Stimulated activated CD4-positive, alpha-beta T cell treated with anti-CD3 and anti-CD28 coated beads, Interleukin-1b, Interleukin-23, amount 100 ng/mL, for 4 hours (primary cell): ENCODE measurements at places on chromosomes 1 and 21.
A peak's percentile ranks its signal among the peaks of the same experiment; 100 is the strongest.

DNA sequence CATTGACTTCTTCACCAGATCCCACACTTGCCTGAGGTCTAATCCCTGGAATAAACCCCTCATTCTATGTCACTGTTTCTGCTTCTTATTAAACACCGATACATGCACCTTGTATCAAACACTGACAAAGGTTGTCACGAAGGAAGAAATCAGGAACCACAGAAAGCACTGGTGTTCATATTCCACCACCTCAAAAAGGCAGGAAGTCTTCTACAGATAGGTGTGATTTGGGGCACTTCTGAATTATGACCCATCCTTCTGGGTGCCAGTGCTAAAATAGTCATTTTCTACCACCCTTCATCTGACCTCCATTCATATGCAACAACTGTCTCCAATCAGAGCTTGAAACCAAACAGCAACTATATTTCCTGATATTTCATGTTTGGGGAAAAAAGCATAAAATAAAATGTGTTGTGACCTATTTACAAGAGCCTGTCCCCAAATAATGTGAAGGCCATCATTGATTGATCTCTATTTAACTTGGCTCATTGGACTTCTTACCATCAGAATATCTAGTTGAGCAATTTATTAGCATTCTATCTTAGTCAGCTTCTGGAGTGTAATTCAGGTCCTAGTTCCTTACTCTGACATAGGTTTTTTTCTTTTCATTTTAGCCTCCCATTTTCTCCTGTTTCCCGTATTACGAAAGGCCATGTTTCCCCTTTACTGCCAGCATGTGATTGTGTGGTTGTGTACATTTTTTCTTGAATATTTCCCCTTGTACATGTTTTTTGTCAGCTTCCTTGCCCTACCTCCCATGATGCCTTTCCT, 43.1 kb downstream of the DUSP10 start:
- DNase-seq = no peak

DNA sequence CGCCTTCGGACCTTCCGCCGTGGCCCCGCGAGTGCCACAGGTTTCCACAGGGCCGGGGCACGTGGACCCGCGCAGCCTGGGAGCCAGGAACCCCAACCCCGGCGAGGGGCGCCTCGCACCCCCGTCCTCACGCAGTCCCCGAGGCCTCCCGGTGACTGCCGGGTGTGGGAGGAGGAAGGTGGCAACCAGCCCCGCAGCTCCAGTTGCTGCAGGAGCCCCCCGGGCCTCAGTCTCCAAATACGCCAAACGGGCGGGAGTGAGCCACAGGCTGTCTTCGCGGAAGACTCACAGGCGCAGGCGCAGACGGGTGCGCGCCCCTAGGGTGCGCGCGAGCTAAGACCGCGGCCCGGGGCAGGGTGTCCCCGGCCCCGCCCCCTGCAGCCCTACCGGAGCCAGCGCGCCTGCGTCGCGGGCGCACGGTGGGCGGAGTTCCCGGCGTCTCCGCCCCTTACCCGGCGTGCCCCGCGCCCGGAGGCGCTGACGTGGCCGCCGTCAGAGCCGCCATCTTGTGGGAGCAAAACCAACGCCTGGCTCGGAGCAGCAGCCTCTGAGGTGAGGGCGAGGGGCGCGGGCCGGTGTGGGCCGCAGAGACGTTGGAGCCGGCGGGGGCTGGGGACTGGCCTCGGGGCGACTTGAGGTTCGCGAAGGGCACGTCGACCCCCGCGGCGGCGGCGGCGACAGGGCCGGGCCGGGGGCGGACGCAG, at the start of gene ARF1:
Gene ARF1 (plus strand): TSS at position 495 of the 704 bp plus-strand sequence. CDS start 14,407 bp downstream, outside the sequence.
- DNase-seq = peak; percentile 93

GRCh38 chr1:71785450-71785849, 496.9 kb downstream of the NEGR1 start:
- no peak for DNase-seq

GRCh38 chr1:81617308-81617967, 183.3 kb upstream of the ADGRL2 start:
- no peak for DNase-seq

DNA sequence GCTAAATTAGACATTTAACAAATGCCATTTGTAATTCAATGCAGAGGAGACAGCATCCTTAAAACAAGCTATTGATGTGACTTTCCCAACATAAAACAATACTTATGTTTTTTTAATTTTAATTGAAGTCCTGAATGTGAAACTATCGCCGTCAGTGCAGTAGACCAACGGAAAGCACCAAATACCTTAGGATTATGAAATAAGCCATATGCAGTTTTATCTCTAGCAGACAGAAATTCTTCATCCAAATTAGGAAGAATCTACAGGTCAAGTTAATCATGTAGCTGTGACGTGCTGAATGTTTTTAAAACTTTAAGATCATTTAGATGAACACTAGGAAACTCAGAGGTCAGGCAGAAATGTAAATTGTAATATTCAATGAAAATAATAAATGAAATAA, 714 bp upstream of the ST6GALNAC5 start:
- no peak for DNase-seq

DNA sequence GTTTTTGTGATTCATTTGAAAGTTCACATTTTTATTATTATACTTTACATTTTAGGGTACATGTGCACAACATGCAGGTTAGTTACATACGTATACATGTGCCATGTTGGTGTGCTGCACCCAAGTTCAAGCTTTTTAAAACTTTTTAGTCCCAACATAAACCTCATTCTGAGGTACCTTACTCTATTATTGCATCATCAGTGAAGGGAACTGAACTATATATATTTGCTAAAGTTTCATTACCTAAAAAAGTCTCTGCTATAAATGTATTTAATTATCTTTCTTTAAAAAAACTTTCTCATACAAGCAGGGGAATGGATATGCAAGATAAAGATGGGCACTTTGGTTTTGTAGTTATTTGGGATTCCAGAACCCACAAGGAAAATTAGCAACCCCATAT, 931.4 kb upstream of the ADGRL2 start:
- no peak for DNase-seq

- DNase-seq = no peak
Measured at GRCh38 chr1:228045405-228045804, 37.1 kb upstream of the ARF1 start.

DNA sequence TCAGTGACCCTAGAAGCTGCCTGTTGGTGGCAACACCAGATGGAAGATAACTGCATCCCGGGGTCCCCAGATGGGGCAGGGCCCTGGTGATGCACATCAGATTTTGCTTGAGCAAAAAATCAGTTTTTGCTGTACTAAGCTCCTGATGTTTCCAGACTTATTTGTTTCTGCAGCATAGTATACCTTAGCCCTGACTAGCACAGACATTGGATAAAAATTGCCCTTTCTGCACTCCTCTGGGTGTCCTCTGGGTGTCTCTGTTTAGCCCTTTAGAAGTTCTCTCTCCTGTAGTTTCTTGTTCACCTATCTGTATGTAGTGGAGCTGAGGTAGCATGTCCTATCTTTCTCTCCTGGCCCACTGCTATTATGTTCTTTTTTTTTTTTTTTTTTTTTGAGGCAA, 30.3 kb upstream of the PLA2G2C start:
- DNase-seq = no peak

DNA sequence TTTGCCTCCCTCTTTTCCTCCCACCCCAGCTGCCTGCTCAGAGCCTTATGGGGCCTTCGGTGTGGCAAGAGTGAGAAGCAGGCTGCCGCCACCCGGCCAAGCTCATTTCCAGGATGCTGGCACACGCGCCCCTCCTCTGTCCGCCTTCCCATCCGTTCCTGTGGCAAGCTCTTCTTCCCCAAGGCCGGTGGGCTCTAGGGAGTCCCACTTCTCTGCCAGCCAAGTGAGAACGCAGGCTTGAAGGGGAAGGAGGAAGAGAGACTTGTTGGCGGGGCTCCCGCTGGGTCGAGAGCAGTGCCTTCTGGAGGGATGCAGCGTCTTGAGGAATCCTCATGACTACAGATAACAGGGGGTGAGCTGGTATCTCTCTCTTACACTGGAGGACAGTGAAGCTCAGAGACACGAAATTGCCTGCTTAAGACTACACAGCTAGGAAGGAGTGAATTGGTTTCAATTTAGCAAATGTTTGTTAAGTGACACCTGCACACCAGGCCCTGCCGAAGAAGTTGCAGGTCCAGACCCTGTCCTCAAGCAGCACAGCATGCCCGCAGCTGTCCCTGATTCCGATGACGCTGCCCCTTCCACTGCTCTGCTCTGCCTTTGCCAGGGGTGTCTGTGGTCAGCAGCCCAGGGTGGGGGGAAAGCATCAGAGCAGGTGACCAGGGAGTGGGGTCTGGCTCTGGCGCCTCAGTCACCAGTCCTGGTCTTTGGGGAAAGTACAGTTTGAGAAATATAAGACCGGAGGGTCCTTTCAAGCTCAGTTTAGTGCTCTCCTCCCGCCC, 40.1 kb upstream of the FOXO6 start:
- DNase-seq = no peak

GRCh38 chr21:45698493-45699184, 55.1 kb downstream of the PCBP3 start:
- no peak for DNase-seq

GRCh38 chr1:42873670-42874069, 27.3 kb downstream of the ZNF691 start:
- DNase-seq = no peak

DNA sequence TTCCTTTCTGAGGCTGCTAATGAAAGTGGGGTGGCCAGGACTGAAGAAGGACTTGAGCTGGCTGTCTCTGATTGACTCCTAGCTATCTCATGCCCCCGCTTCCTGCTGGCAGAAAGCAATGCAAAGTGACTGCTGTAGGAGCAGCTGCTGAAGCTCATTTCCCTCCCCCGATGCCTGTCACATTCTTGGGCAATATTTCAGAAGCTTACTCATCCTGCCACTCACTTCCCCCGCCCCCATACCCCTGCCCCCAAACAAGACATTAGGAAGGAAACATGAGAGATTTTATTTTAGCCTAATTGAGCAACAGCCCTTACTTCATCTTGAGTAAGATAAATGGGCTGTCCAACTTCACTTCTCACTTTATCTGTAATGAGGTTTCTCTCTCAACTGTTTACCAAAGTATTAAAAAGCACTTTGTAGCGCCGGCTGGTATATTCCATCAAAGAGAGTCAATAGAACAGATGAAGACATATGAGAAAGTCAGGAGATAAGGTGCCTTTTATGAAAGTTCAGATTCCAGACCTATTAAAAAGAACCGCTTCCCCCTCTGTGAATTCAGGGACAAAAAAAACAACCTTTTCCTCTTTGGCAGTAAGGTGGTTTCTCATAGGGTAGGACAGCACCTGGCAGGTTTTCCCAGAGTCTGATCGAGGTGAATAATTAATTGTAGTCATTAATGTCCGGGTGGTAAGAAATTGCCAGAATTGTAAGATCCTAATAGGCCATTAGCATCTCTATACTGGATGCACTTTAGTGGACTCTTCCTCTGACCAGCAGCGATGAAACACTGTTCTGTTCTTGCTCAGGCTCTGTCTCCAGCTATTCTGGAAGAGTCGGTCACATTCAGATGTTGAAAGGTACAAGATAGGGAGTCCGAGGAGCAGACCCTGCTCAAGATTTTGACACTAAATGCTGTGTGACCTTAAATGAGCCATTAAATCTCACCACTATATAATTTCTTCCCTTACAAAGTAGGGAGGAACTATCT, 70.2 kb downstream of the SH3GLB1 start:
- peak; percentile 8 for DNase-seq

- no peak for DNase-seq
Measured at GRCh38 chr21:32336711-32337110, 38.1 kb downstream of the MRAP start.

GRCh38 chr1:194717334-194717733, 1530.9 kb upstream of the B3GALT2 start:
- no peak for DNase-seq

DNA sequence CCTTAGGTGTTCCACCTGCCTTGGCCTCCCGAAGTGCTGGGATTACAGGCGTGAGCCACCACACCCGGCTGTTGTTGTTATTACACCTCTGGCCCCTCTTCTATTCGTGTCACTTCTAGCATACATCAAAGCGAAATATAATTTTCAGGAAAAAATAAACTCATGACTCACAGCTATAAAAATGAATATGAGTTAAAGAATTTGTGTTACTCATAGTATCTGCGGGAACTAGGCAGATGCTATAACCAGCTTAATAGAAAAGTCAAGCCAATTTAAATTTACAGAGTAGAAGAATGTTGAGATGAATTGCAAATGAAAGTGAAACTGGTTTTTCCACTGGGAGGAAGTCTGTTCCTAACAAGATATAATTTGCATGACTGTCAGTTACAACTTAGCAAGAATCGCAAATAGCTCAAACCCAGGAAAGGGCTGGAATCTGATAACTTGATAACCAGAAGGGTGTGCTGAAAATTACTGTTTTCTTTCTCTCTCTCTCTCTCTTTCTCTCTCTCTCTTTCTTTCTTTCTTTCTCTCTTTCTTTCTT, 11.2 kb downstream of the OR2W3 start:
- DNase-seq = no peak

DNA sequence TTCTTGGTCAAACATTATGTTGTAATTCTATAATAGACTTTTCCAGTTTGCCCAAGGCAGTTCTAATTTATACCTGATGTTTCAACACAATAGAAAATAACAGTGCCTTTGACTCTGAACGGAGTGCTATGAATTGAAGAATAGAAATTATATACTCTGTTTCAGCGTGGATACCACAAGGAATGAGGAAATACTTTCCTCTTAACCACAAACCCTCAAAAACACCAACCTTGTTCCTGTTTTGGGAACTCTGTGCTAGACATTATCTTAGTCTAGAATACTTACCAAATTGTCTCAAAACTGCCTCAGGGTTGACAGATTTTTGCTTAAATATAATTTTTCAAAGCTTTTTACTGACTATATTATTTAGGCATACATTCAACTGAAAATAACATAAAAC, 1629.3 kb downstream of the MRPL39 start:
- DNase-seq = no peak

- DNase-seq = no peak
Measured at GRCh38 chr1:72281637-72282270, 585 bp downstream of the NEGR1 start.

DNA sequence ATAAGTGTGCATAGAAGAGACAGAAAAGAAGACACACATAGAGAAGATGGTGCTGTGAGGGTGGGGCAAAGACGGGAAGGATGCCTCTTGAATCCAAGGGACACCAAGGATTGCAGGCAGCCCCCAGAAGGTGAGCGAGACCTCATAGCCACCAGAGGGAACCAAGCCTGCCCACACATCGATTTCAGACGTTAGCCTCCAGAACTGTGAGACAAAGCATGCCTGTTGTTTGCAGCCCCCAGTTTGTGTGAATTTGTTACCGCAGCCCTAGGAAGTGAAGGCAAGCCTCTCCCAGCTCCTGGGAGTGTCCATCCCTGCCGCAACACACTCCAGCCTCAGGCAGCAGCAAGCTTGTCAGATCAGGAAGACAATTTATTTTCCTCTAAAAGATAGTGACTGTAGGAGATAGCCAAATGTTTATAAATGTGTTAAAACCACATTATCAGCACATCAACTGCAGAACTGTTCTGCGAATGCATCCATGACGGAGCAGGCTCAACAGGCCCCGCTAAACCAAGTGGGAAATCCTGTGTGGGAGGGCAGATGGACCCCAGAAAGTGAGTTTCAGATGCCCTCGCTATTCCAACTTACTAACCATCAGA, 543.3 kb downstream of the MATN1 start:
- no peak for DNase-seq
